ENCODE measurements at places on chromosomes 12 and 14.

DNA sequence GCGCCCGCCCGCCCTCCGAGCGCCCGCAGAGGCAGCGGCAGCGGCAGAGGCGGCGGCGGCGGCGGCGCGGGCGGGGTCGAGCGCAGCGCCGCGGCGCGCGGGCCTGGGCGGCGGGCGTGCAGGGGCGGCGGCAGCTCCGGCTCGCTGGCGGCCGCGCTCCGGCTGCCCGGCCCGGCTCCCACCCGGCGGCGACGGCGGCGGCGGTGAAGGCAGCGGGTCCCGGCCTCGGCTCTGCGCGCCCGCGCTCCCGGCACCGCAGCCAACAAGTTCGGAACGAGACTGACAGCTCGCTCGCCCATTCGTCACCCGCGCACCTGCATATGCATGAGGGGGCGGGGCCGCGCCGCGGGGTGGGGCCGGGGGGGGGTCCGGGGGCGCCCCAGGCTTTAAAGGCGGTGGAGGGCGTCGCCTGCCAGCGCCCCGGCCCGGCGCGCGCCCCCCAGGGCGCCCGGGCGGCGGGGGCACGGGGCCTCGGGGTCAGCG is at the start of gene JAG2:
Gene JAG2, minus strand, starts transcription at position 281 of the 483 bp plus-strand sequence. CDS start 356 bp downstream, outside the sequence.
- DNase-seq, result no peak

DNA sequence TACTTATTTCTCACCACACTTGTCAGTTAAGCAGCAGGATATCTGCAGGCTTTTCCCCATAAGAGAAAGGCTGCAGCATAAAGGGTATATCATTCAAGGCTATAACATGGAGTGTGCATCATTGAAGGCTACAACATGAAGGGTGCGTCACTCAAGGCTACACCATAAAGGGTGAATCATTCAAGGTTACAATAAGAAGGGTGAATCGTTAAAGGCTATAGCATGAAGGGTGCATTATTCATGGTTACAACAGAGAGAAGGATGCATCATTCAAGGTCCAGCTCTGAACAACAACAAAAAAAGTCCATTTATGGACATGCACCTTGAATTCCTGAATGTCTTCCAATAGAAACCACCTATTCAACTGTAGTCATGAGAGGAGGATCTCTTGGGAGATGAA is 32.8 kb upstream of the LUM start:
- DNase-seq, result peak; percentile 35

DNA sequence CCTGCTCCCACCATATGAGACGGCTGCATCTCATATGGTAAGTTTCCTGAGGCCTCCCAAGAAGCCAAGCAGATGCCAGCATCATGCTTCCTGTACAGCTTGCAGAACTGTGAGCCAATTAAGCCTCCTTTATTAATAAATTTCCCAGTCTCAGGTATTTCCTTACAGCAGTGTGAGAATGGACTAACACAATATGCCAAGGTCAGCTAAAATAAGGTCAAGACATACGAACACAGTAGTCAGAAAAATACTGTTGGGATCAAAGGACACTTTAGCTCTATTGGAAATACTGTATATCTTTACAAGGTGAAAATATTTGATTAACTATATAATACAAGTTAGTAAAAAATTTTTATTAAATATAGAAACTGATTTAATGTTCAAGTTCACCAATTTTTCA is 28.8 kb downstream of the SEL1L start:
- DNase-seq, result no peak

DNA sequence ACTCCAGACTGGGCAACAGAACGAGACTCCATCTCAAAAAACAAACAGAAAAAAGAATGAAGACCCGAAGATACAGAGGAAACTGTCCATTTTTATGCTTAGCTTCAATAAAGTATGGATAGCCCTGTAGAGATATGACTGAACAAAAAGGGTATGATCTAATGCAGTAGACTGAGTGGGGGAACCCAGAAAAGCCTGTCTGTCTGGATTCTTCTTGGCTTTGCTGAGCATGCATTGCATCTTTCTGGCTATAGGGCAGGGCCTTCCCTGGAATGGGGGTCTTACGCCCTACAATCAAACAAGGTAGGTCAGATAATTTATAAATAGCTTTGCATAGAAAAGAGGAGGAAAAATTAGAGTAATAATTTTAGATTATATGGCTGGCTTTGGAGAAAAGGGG is 10.1 kb downstream of the MIA2 start:
- DNase-seq, result no peak

- no peak for DNase-seq
Observed at GRCh38 chr14:38129705-38130104, 78.0 kb upstream of the SSTR1 start.

All from HFFc6 (cell line).